ENCODE measurements at places on chromosomes 12 and 14.

GRCh38 chr12:105880824-105881388 is 257.8 kb downstream of the NUAK1 start:
- DNase-seq: no peak

DNA sequence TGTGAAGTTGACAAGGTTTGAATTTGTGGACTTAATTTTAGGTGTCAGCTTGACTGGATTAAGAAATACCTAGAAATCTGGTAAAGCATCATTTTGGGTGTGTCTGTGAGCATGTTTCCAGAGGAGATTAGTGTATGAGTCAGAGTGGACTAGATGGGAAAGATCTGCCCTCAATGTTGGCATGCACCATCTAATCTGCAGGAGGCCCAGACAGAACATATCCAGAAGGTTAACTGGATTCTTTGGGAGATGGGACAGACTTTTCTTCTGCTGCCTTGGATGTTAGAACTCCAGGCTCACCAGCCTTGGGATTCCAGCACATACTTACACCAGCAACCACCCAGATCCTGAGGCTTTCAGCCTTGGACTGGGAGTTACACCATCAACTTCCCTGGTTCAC is 14.1 kb downstream of the SGPP1 start:
- no peak for DNase-seq

GRCh38 chr12:54306925-54307741 is 6.3 kb upstream of the NFE2 start:
- no peak for DNase-seq

GRCh38 chr12:93526786-93527428 is 45.6 kb upstream of the SOCS2 start:
- DNase-seq: no peak

DNA sequence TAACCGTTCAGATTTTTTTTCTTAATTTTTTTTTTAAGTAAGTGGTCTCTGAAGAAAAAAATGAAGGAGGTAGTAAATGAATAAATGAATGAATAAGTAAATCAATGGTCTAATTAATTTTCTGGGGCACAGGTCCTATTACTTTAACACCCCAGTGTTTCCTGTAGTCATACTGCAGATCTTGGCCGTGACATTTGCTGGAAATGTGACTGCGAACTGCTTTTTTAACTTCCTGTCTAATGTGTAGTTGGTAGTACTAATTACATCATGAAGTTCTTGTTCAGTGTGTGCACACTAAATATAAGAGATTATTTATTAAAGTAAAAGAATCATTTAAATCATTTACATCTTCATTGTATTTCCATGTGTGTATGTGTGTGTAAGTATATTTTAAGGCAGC is 45.4 kb downstream of the AEBP2 start:
- DNase-seq: no peak

DNA sequence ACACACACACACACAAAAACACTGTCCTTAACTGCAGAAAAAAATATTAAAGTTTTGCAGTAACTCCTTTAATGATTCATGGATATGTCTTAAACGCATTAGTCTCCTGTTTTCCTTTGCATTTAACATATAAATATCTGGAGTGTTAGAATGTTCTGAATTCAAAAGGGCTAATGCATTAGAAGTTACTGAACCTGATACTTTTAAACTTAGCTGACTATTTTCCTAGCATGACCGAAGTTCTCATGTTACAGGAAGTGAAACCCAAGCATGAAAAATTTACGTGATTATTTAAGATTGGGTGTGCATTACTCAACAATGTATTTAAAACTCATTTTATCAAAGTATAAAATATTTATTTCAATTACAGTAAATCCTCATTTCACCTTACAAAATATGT is 791.2 kb downstream of the FLRT2 start:
- DNase-seq: no peak

GRCh38 chr14:21334202-21334906 is 49.5 kb downstream of the SUPT16H start:
- no peak for DNase-seq

GRCh38 chr12:7612851-7613250 is 52.9 kb downstream of the APOBEC1 start:
- DNase-seq: no peak

DNA sequence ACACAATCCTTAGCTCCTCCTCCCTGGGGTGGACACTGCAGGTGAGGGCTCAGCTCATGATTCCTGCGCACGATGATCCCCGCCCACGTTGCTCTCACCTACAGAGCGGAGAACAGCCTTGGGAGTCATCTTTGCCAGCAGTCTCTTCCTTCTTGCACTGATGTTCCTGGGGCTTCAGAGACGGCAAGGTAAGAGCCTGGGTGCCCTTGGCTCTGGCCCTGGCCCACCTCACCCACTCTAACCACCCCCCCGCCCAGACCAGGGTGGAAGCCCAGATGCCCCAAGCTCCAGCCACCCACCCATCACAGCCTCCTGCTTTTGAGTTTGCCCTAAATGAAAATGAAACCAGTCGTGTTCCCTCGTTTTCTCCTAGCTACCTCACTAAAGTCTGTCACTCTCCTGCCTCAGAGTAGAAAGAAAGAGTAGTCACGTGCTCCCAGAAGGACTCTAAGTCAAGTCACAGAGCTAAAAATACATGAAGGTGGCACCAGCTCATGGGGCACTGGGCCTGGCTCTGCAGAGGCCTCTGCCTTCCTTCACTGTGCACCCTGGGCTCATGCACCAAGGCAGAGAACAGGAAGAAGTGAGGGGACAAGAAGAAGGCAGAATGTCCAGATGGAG is 9.0 kb downstream of the TAPBPL start:
- DNase-seq: no peak

DNA sequence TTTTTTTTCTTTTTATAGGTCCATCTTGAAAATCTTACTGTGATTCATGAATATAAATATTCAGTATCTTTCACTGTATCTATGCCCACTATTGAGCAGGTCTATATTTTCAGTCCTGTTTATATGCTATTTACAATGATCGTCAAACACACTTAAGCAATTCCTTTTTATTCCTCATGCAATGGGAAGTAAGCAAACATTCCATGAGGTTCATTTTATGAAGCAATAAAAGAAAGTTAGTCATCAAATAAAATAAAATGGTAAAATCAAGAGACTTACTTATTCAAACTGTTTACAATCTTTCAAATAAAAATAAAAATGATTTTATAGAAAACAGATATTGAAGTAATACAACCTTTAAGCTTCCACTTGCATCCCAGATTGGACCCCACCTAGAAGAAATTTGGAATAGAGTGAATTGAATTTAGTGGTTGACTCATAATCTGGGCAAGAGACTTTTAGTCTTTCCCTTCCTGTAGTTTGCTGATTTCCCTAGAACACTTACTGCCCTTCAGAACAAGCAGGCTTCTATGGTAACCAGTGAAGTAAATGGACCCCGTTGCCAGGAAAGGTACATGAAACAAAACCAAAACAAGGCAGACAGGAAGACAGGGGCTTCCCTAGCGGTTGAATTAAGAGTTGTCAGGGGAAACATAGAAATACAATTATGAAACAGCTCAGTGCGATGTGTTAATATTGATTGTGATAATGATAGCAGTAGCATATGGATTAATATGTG is 241.0 kb upstream of the ATP2B1 start:
- DNase-seq: peak; percentile 19

GRCh38 chr12:128798571-128799341 is 25.0 kb downstream of the SLC15A4 start:
- DNase-seq: no peak

- peak; percentile 88 for DNase-seq
These were observed at the start of gene CHMP4A for GRCh38 chr14:24212924-24213865. TSS of gene CHMP4A (minus strand) at chr14:24213488. CDS start at chr14:24213439, 49 bp downstream.

DNA sequence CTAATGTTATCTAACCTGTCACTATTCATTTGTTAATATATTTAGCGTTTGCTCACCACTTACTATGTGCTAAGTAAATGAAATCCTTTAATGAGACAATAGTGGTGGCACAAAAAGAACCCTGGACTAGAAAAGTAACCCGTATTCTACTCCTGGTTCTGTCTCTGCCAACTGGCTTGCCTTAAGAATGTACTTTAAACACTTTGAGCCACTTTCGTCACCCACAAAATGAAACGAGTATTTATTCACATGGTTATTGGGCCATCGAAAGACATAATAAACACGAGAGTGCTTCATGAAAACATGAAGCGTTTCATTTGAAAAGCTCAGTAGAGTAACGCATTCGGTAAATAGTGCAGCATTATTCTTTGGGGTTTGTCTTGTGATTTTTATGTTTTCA is 254.7 kb downstream of the EGLN3 start:
- DNase-seq: no peak

DNA sequence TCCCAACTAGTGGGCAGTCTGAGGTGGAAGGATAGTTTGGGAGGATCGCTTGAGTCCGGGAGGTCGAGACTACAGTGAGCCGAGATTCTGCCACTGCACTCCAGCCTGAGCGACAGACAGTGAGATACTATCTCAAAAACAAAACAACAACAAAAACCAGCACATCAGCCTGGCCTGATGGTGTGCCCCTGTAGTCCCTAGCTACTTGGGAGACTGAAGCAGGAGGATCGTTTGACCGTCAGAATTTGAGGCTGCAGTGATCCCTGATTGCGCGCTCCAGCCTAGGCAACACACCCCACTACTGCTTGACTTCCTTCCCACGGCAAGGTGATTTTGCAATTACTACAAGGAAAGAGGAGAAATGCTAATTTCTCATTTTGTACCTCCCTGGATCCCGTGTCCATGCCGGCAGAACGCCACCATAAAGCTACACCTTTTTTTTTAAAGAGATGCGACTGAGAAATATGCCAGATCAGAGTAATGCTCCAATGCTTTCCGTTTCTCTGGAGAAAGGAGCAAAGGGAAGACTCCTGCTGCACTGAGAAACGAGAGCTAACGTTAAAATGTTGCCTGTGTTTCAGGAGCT is 672 bp upstream of the SCFD1 start:
- DNase-seq: no peak

Measured in stimulated activated CD8-positive, alpha-beta memory T cell treated with anti-CD3 and anti-CD28 coated beads, Interleukin-4, amount 100 ng/mL, for 1 hour (primary cell).